ENCODE measurements at places on chromosomes 12 and 14.

GRCh38 chr14:100062590-100062989 is 2.6 kb upstream of the EVL start:
- DNase-seq = no peak

GRCh38 chr14:21093769-21094681 is 4.4 kb downstream of the ZNF219 start:
- DNase-seq = no peak

DNA sequence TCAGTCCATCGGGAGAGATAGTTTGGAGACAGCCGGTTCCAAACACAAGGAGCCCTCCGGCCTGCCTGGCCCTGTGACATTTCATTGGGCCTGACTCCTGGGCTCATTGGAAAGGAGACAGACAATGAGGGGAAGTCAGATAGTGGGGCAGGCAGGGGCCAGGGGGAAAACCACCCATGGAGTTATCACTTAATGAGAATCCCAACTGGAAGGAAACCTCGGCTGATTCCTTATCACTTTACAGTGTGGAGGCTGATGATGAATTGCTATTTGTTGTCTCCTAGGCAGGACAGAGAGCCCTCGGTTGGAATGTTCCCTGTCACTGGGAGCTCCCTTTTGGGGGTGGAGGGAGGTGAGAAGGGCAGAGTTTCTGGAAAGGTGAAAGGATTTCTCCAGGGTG is 44.4 kb downstream of the TBX5 start:
- DNase-seq = no peak

DNA sequence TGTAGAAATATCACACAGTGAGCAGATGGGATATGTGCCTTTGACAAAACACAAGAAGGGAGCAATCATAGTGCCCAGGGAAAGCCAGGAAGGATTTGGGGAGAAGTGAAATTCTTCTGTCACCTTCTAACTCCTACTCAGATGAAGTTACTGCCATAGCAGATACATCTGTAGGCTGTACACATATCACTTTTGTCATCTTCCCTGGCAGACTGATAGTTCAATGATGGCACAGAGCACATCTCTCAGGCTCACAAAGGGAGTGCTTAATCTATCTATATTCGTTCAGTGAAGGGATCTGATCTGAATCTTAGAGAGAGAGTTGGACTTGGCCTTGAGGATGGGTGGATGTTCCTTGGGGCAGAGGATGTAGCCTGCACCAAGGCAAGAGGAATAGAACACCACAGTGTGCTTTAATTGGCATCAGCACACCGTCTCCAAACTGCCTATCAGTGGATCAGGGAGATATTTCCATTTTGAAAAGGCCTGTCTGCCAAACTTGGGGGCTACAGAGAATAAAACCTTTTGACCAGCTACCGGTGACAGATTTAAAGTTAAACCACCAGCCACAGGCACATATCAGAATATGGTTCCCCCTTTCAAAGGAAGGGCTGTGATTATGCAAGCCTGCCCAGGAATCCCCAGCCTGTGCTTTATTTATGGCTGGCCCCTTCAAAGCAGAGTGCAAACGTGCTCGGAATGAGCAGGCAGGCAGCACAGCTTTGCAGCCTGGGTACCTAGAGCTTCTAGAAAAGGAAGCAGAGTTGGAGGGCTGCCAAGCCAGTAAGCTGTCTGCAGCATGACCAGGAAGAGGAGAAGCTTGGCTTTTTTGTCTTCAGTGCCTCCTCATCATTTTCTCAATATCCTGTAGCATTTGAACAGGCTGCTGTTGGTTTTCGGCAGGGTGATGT is 165.5 kb upstream of the DYRK2 start:
- no peak for DNase-seq

GRCh38 chr14:77970646-77971045 is 170.7 kb downstream of the ADCK1 start:
- DNase-seq = no peak

DNA sequence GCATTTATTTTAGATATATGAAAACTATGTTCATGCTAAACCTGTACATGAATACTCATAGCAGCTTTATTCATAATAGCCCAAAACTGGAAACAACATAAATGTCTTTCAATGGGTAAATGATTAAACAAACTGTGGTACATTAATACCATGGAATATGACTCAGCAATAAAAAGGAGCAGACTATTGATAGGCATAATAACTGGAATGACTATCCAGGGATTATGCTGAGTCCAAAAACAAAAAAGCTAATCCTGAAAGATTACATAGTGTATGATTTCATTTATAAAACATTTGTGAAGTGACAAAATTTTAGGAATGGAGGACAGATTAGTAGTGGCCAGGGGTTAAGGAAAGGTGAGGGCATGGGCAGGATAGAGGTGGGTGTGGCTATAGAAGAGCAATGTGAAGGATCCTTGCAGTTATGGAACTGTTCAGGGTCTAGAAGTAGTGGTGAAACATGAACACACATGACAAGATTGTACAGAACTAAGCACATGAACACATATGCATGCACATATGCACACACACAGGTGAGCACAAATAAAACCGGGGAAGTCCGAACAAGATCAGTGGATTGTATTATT is 61.1 kb upstream of the CDKN3 start:
- no peak for DNase-seq

GRCh38 chr12:13163868-13164635 is 32.5 kb upstream of the EMP1 start:
- DNase-seq = no peak

DNA sequence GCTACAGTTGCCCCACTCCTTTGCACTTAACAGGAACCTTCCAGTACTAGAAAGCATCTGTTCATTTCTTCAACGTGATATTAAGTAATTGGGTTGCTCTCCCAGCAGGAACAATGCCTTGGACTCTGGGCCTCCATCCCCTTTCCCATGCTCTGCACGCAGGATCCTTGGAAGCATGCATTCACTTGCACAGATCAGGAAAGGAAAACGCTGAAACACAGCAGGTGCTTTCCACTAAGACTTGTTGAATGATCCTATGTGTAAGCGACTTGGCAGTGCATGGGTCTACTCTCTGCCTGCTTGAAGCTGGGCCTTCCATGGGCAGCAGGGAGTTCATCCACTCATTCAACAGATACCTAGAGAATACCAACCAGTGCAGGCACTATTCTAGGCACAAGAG is 2.3 kb downstream of the LTBP2 start:
- DNase-seq = no peak

DNA sequence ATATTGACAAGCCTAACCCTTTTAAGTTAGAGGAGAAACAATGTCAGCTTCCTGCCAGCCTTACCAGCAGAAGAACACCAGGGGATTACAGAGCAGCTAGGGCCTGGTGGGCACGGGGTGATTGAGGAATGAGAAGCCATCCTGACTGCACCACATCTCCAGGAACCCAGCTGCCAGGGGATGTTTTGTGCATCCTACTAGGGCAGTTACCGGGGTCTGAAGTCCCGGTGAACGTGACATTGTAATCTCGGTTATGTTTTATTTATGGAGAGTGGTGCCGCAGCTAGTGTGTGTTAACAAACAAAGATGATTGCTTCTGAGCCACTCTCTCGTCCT is 115.9 kb downstream of the BCL11B start:
- DNase-seq = no peak

DNA sequence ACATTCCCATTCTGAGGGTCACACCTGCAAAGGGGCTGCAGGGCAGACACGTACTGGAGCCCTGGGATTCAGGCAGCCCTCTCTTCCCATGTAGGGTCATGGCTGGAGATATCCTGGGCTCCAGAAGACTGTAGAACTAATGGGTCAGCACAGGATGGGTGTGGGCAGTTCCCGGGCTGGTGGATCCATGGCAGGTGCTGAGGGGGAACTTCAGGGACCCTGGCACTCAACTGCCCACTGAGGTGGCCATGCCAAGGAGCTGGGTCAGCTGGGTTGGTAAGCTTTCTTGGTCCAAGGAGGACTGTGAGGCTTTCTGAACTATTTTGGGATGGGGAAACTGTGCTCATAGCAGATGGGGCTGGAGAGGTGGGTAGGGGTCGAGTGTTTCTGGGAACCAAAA is 183.4 kb upstream of the RTL1 start:
- no peak for DNase-seq

DNA sequence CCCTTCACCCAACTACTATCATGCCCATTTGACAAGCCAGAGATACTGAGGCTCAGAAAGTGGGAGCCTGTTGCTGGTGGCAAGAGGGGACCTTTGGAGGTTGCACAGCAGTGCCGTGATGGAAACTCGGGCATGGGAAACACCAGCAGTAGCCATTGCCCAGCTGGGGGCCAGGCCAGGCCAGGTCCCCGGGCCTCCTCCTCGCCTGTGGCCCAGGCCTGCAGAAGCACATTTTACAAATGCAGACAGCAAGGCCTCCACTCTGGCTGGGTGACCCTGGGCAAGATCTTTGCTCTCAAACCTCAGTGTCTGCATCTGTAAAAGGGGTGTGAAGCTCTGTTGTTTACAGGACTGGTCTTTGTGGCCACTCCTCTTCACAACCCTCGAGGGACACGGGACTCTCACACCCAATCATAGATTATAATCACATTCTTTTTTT is 4.5 kb upstream of the SH2B3 start:
- DNase-seq = no peak

GRCh38 chr12:12985817-12986408 is 14.2 kb downstream of the HEBP1 start:
- peak; percentile 39 for DNase-seq

GRCh38 chr12:3288690-3289089 is 202.3 kb upstream of the PRMT8 start:
- no peak for DNase-seq

GRCh38 chr12:114913871-114914801 is 230.2 kb upstream of the TBX3 start:
- peak; percentile 91 for DNase-seq

DNA sequence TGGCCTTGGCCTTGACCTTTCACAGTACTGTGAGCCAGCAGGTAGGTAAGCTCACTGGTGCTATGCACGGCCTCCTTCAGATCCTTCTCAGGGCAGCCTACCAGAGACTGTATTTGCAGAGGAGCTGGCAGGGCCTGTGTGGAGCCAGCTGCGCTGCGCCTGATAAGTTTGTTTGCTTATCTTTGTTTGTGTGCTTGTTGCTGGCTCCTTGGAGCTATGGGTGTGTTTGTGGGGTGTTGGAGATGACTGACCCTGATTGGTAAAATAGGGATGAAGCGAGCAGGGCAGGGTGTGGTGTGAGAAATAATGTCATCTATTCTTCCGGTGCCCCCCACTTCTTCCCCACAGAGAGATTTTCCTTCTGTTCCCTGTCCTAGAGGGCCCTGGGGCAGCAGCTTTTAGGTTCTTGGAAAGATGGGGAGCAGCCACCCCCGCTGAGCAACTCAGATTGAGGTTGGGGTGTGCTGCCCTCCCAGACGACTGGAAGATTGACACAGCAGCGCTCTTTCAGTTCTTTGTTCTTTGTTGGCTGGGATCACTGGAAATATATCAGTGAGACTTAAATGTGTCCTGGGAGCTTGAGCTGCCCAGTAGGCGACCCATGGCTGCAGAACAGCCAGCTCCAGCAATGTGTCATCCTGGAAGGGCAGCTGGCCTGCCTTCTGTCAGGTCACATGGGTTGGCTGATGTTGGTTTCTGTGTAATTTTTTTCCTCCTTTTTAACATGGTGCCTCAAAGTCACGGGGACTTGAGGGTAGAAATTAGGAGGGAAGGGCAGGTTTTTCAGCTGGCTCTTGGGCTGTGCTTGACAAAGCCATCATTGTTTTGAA is 19.6 kb downstream of the MLXIP start:
- DNase-seq = peak; percentile 64

- no peak for DNase-seq
Observed at GRCh38 chr14:63394841-63395240, 76.1 kb upstream of the GPHB5 start.

DNA sequence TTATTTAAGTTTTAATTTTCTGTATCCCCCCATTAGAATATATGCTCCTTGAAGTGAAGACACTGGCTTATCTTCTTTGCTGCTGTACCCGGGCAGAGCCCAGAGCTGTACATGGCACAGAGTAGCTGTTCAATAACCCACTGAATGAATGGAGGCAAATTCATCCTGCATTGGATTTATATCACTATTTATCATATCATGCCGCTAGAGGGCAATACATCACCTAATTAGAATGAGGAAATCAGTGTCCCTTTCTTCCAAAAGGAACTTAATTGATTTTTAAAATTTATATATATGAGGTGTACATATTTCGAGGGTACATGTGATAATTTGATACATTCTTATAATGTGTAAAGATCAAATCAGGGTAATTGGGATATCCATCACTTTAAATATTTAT is 89.2 kb upstream of the TMEM260 start:
- peak; percentile 45 for DNase-seq

GRCh38 chr12:104680070-104680469 is 223.3 kb downstream of the CHST11 start:
- peak; percentile 31 for DNase-seq

- DNase-seq = no peak
Observed at GRCh38 chr12:92362785-92363184, 217.1 kb upstream of the BTG1 start.

DNA sequence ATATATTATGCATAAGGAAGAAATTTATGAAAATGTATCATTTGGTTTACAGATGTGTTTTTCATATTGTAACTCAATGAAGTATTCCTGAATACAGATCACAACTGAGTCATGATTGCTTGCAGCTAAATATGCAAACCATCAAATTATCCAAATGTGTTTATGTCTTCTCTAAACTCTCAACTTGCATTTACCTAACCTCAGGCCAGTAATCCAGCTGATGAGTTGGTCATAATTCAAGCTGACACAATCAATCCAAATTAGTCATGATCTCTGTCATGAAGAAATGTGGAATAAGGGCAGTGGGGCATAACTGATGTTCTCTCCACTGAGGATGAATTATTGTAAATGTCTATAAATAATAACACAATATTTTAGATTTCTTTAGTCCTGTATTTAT is 104.8 kb upstream of the CNTN1 start:
- no peak for DNase-seq

DNA sequence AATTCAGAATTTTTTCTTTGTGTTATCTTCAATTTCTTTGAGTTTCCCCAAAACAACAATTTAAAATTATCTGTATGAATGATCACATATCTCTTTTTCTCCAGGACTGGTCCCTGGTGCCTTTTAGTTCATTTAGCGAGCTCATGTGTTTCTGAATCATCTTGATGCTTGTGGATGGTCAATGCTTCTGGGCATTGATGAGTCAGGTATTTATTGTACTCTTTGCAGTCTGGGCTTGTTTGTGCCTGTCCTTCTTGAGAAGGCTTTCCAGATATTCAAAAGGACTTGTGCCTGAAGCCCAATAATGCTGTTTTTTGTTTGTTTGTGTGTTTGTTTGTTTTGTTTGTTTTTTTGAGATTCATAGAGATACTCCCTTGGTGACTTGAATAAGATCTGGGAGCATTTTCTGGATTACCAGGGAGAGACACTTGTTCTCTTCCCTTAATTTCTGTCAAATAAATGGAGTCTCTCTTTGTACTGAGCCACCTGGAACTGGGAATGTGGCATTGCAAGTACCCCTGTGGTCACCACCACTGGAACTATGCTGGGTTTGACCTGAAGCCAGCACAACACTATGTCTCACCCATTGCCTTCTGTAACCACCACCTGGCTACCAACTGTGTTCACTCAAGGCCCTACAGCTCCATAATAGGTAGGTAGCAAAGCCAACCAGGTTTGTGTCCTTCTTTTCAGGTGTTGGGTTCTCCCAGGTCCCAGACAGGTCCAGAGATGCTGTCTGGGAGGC is 56.3 kb downstream of the SLC6A15 start:
- no peak for DNase-seq
